Large intestine (tissue), 12 donors: ENCODE measurements at places on chromosomes 5 and 9. TPM values are rescaled to one million over a fixed set of nuclear protein-coding genes. Genes with fewer than 3 reads are reported as not detected.

The TTC23L gene
- polyA plus RNA-seq: 1.1 TPM

DNA sequence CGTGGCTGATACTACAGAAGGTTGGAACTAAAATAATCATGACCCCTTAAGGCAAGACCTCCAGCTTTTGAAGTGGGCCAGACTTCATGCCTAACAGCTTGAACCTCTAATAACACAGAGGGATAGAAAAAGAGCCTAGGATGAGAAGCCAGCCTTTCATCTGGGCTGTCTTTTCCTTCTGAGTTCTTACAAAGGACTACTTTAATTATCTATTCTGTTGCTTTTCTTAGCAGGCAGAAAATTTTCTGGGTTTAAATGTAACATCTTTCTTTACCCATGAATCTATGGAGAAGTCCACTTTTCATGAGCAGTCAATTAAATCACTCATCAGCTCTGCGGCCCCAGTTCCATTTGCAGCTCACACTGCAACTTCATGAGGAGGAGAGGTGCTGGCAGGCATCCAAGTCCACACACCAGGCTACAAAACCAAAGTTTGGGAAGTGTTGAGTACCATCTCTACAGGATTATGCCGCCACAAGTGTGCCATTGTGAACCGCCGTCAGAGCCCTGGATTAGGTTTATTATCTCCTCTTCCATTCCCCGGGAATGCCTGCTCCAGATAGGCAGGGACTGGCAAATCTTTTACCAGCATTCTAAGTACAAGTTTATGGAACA, 192.0 kb downstream of the TLE4 start:
- DNase-seq: no peak

GRCh38 chr9:132838291-132838690, 39.8 kb downstream of the AK8 start:
- no peak for DNase-seq

- DNase-seq: no peak
Measured at GRCh38 chr9:128550226-128550625, 2.2 kb upstream of the SPTAN1 start.

- peak; percentile 85 for DNase-seq
Measured at GRCh38 chr9:38311382-38312270, 80.9 kb upstream of the ALDH1B1 start.

DNA sequence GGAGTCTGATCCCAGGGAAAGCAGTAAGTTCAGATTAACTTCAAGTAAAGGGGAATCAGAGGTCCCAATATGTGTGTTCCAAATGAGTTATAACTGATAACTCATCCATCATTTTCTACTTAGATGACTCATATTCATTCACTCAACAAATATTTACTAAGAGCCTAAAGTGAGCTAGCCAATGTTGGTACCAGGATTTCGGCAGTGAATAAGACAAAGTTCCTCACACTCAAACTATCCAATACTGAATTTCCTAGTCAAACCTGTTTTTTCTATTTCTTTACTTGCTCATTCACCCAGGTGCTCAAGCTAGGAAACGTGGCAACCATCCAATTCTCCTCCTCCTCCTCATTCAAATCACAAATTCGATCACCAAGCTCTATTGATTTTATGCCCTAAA, 25.8 kb downstream of the FBXW2 start:
- peak; percentile 15 for DNase-seq

DNA sequence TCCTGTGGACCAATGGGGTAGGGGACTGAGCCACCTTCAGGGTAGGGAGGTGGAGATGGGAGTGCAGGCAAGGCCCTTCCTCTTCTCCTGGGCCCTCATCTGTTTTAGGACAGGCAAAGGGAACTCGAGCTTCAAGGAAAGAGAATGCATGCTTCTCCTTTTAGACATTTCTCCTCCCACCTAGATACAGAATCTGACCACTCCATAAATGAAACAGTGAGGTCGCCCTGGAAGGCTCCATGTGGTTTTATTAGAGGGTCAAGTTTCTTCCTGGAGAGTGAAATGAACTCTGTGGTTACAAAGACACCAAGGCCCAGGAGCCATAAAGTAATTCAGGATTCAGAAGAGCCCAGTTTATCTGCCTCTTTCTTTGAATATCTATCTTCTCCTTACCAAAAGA, 14.9 kb downstream of the LHFPL2 start:
- no peak for DNase-seq
